ENCODE measurements at places on chromosomes 7 and 10.
A peak's percentile ranks its signal among the peaks of the same experiment; 100 is the strongest.

DNA sequence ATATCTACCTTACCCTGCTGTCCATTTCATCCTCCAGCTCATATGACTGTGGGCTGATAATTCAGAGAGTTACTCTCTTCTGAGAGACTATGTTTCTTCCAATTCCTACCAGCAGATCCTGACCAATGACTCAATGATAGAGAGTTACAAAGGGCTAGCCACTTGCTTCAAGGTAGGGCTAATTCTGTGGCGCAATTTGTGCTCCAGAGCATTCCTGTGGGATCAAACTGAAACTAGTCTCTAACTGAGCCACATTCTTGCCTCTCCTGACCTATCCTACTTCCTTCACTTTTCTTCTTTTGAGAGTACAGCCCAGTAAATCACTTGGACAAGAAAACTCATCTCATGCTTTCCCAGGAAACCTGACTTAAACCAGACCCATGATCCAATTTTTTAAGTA is 17.9 kb upstream of the ASZ1 start:
- DNase-seq, result no peak

- peak; percentile 36 for DNase-seq
Measured at GRCh38 chr7:66522518-66522917, 106.2 kb upstream of the KCTD7 start.

DNA sequence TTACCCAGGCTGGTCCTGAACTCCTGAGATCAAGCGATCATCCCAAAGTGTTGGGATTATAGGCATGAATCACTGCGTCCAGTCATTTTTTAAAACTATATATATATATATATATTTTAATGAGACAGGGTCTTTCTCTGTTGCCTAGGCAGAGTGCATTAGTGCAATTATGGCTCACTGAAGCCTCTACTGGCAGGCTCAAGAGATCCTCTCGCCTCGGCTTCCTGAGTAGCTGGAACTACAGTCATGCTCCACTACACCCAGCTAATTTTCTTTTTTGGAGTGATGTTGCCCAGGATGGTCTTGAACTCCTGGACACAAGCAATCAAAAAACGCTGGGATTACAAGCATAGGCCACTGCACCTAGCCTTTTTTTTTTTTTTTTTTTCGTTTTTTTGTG is 55.3 kb upstream of the KAT6B start:
- no peak for DNase-seq

GRCh38 chr7:28347475-28348318 is 64.6 kb upstream of the CREB5 start:
- DNase-seq, result peak; percentile 94

DNA sequence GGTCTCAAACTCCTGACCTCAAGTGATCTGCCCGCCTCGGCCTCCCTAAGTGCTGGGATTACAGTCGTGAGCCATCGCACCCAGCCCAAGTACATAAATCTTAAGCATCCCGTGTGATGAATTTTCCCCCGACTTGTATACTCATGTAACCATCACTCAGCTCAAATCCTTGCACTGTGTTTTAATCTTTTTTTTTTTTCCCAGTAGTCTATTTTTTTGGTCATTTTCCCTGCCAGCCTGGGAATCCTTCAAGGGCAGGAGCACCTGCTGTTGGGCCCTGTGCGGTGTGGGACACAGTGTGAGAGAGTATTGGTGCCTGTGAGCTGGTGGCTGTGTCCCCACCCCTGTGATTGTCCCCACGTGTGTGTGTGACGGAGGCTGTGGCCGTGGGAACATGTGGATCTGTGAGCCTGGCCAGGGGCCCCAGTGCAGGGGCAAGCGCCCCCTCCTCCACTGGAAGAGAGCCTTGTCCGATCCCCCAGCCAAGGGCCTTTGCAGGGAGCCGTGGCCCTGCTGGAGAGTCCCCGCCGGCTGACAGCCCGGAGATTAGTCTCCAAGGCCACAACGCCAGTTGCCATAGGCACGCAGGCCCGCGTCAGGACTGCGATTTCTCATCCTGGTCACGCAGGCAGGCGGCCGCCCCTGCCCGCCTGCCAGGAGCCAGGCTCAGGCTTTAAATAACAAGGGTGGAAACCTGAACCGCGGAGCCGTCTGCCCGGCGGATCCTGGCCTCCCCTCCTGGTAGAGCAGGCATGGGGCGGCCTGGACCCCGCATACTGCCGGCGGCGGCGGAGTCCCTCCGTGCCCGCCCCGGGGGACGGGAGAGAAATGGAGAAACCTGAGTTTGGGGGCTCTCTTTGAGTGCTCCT is 26.5 kb downstream of the GTF2IRD1 start:
- peak; percentile 98 for DNase-seq

DNA sequence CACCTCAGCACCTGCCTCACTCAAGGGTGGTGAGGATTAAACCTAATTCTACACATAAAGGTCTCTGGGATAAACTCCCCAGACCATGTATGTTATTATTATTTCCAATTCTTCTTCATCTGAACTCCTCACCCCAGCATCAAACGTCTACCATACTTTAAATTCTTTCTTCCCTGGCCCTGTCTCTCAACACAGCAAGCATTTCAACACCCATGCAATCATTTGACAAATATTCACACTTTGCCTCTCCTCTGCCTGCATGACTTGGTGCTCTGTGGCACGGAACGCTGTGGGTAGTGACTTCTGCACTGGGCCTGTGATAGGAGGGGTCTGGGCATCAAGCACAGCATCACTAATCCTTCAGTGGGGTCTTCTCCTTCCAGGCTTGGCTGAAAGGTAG is 490.8 kb downstream of the TNS3 start:
- DNase-seq, result peak; percentile 67

GRCh38 chr10:99330347-99330924 is 1.3 kb downstream of the CNNM1 start:
- DNase-seq, result no peak

DNA sequence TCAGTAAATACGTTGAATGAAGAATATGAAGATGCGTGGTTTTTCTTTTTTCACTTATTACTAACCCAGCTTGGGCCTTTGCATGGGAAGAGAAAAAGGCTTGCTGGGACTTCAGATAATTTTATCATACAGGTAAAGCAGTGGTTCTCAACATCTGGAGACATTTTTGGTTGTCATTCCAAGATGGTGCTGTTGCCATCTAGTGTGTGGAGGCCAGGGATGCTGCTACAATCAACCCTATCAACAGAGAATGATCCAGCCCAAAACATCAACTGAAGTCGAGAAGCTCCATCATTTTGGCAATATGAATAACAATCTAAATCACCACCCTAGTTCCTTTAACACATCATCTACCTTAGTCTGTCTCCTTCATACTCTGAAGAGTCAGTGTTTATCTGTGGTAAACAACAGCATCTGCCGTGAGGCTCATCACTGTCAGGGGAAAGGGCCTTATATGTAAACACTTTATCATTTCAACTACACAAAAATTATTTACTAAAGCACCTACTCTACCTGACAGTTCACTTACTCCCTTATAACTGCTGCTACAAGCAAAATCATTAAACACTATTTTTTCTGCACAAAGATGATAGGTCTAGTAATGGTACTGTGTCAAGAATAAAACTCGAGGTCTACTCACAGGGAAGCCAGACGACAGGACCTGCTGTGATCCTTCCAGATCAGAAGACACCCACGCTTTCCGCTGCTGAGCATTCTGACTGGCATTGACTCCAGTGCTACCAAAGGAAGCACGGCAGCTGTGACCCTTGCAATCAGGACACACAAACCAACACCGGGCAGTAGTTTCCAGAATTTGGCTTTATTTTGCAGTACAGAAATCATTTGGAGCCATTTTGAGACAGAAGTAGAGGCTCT is 48.6 kb downstream of the GDI2 start:
- no peak for DNase-seq

DNA sequence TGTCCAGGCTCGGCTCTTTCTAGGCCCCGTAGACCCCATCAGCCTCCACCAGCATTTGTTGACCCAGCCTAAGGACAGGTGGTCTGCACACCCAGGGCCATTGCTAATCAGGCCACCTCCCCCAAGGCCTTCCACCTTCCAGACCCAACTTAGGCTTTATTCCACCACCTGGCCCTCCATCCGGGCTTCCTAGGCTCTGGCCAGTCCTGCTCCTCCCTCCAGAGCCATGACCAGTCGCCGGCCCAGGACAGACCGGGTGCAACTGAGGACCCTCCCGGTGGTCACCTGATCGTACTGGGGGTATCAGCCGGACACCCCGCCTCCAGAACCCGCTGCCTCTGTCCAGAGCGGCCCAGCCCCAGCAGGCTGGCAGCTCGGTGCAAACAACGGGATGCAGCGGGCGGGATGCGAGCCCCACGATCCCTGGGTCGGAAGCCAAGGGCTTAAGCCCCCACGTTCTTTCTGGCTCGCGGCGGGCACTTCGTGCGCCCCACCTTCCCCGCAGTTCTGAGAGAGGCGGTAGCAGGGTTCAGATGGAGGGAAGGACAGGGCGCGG is 545 bp downstream of the NACAD start:
- DNase-seq, result no peak

- DNase-seq, result no peak
Measured at GRCh38 chr10:93844979-93845626, 48.7 kb upstream of the SLC35G1 start.

GRCh38 chr10:24617771-24618396 is 105.8 kb downstream of the ARHGAP21 start:
- peak; percentile 69 for DNase-seq

DNA sequence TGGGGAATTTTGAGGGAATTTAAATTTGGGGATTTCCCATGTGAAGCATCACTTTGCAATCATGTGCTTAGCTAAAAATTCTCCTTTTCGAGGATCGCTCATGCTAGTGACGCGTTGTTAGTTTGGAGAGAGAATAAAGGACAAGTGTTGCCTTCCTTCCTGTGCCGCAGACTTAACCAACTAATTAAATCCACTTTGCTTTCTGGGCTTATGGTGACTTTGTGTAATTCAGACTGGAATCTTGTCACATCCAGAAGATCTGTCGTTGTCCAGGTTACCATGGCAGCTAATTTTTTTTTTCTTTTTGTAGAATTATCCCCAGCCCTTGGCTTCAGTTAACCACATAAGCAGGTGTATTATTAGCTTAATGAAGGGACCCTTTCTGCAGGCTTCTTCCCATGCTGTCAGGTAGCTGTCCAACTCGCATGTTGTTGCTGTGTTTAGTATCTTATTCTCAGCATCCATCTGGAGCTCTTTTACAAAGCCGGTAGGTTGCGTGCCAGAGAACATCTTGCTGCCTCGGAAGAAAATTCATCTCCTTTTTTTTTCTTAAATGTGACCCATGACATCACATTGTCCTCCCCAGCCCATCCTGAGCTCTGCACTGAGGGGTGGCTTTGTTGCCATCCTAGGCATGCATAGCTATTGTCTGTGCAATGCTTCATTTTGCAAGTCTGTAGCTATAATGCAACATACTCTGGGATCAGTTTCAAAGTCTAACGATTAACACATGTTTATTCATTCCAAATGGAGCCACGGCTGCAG is 47.2 kb upstream of the NRP1 start:
- peak; percentile 95 for DNase-seq

- DNase-seq, result peak; percentile 81
Measured at GRCh38 chr7:135743907-135744731, 4.5 kb downstream of the FAM180A start.

DNA sequence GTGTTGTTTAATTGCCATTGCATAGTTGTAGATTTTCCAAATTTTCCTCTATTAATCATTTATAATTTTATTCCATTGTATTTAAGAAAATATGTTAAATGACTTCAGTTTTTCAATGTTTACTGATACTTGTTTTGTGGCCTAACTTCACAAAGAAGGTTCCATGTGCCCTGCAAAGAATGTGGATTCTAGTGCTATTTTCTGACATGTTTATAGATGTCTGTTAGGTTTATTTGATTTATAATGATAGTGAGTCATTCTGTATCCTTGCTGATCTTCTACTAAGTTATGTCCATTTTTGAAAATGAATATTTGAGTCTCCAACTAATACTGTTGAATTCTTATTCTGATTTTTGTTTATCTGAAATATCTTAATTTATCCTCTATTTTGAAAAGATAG is 369.0 kb downstream of the MAGI2 start:
- DNase-seq, result no peak

DNA sequence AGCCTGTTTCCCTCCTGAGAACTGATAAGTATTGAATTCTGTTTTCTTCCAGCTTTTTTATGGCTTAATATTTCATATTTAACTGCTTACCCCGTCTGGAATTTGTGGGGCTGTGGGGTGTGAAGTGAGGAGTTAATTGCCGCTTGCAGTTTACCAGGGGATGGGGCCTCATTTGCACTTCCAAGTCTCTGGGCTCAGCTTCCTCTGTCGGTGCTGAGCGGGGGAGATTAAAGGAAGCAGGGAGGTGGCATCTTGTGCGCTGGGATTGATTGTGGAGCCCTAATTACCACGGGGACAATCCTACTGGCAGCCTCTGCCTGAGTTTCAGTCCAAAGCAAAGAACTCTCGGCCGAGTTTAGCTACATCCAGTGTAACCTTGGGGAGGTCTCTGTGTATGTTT is 33.4 kb downstream of the ELFN1 start:
- DNase-seq, result no peak

- DNase-seq, result no peak
Measured at GRCh38 chr7:48971173-48971572, 46.8 kb downstream of the CDC14C start.

- DNase-seq, result peak; percentile 24
Measured at GRCh38 chr10:111384556-111384955, 307.7 kb downstream of the ADRA2A start.

DNA sequence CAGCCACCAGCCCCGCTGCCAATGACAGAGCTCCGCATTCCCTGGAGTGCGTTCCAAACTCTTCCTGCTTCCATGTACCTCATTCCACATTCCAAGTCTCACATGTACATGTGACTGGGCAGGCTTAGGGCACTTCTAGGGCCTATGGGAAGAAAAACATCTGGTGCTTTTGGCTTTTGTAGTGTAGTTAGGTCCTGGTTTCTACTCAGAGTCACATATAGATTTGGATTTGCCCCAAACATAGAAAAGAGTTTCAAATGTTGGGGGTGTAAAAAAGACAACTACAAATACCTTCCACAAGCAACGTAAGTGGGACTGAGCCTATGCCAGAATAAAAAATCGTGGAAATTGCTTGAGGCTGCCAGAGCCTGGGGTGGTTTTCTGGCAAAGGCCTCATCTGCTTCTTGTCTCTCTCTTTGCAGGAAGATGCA is 84.1 kb downstream of the ZNF467 start:
- DNase-seq, result no peak

GRCh38 chr7:104894726-104895521 is 119.1 kb upstream of the KMT2E start:
- DNase-seq, result no peak

DNA sequence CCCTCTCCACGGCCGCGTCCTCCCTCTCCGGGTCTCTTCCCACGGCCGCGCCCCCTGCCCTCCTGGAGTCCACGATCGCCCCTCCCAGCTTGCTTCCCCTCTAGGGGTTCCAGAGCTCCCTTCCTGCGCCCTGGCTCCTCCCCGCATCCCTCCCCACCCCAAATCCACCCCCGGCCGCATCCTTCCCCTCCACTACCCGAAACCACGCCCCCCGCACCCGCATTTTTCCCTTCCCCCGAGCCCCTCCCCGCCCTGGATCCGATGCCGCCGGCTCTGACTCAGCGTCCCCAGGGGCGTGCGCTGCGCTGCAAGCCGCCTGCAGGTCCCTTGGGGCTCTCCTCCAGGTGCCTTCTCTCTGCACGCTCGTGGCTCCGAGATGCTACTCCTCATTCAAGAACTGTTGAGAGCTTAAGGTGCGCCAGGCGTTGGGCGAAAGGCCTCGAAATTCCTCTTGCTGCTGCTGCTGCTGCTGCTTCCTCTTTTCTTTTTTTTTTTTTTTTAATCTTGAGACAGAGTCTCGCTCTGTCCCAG is 372 bp upstream of the TMEM130 start:
- DNase-seq, result peak; percentile 77

- peak; percentile 1 for DNase-seq
Measured at GRCh38 chr10:13189961-13190360, 28.6 kb downstream of the MCM10 start.

GRCh38 chr7:106216923-106217542 is 67.8 kb downstream of the NAMPT start:
- DNase-seq, result peak; percentile 65
